ENCODE measurements at places on chromosomes 11 and 22. TPM values are rescaled to one million over a fixed set of nuclear protein-coding genes. Genes with fewer than 3 reads are reported as not detected.

DNA sequence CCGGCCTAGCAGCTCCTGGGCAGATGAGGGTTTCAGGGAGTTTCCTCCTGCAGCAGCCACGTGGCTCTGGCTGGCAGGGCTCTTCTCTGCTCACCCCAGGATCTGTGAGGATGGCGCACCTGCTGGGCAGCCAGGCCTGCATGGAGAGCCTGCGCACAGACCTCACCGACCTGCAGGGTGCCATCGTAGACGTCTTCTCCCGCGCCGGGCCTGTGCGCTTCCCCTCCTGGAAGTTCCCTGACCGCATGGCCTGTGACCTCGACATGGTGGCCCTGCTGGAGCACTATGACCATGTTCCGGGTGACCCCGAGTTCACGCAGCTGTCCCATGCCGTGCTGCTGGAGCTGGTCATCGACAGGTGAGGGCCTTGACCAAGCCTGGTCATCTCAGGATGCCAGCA lies 9.1 kb downstream of the CCDC157 start:
- DNase-seq = no peak

GRCh38 chr11:11313902-11314692 lies 39.0 kb downstream of the CSNK2A3 start:
- DNase-seq = peak; percentile 44

- DNase-seq = no peak
Measured at GRCh38 chr22:24516301-24516737, 21.2 kb downstream of the UPB1 start.

RNF215 gene
- total RNA-seq = 26.1 TPM

All from ovary (tissue), 10 donors.